Progenitor cell of endocrine pancreas (in vitro differentiated cells): ENCODE measurements at places on chromosomes 5 and 9.

GRCh38 chr5:133977161-133977787 is 8.8 kb upstream of the C5orf15 start:
- DNase-seq, result no peak

DNA sequence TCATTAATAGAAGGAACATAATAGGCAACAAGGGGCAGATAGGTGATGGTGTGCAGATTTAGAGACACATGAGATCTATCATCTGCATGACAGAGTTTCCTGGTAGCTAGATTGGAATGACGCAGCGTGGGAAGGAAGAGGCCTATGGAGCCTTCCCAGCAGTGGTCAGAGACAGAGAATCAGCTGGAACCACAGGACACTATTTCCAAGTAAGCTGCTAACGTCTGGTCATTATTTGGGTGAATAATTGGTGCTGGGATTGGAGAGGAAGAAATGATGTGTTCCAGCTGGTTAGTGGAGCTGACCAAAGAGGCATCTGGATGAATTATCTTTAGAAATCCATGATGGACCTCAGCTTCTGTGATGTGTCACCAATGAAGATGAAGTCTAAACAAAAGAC is 91.2 kb upstream of the PRR16 start:
- no peak for DNase-seq

DNA sequence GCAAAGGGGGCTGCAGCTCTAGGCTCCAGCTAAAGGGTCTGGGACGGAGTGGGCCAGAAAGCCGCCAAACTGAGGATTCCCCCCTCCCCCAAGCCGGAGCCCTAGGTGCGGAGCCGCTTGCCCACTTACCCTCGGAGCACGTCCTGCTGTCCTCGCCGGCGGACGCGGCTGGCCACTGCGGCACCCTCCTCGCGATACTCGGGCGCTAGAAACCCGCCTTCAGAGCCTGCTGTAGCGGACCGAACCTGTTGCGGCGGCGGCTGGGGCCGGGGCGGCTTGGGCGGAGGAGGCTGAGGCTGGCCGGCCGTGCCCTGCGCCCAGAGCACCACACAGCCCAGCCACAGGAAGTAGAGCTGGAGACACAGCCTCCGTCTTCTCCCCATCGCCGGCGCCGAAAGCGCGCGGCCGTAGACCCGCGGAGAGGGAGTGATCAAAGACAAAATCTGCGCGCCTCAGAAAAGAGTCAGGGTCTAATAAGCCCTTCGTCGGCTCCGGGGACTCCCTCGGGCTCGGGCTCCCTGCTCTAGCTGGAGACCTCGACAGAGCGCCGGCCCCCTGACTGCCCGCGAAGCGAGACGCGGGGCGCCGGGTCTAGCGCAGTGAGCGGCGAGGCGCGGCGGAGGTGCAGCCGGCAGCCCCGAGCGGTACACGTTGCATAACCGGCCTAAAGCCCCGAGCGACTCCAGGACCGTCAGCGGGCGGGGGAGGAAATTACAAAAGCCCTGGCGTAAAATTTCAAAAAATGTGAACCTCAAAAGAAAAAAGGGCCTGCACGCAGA is 635 bp downstream of the FBN2 start:
- DNase-seq, result peak; percentile 27

- no peak for DNase-seq
Observed at GRCh38 chr9:97567894-97568202, 65.3 kb downstream of the TSTD2 start.

DNA sequence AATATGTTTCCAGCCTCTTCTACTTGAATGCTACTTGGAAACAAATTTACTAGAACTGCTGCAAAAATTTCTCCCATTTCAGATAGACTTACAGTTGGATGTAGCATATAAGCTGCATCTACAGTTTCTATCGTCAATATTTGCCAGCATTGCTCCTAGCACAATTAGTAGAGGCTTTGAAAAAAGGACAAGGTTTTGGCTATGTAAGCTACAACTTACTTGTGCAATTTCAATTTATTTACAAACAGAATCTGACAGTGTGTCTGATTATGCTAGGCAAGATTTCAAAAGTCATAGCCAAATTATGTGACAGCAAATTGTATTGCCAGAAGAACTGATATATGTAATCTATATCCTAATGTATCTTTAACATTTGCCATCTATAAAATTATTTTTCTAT is 628.4 kb upstream of the FAM174A start:
- no peak for DNase-seq
